A549 treated with DMSO at 1 μM for 4 hours (cell line): ENCODE measurements at places on chromosomes 3 and 15. TPM values are rescaled to one million over a fixed set of nuclear protein-coding genes. Genes with fewer than 3 reads are reported as not detected.

The ZNF710 gene
- 14.2 to 18.1 TPM (median 16.9 TPM) in 5 replicates for total RNA-seq

The CORO2B gene
- total RNA-seq: 2.9 to 4.0 TPM (median 3.7 TPM) in 5 replicates

The PP2D1 gene
- not detected in 5 replicates for total RNA-seq

The ST3GAL6 gene
- 0.69 to 0.82 TPM (median 0.71 TPM) in 5 replicates for total RNA-seq

The ZCWPW2 gene
- total RNA-seq: 0.08 to 0.15 TPM in 2 of 5 replicates, not detected in the others

The ITIH1 gene
- total RNA-seq: not detected in 5 replicates

The RETNLB gene
- not detected in 5 replicates for total RNA-seq

The MORC1 gene
- not detected in 5 replicates for total RNA-seq

The ACKR2 gene
- 0.07 TPM in 1 of 5 replicates, not detected in the others for total RNA-seq

The PRICKLE2 gene
- total RNA-seq: 2.4 to 2.8 TPM (median 2.7 TPM) in 5 replicates

The BRK1 gene
- 169 to 184 TPM (median 179 TPM) in 5 replicates for total RNA-seq

The CSPG4 gene
- total RNA-seq: 0.08 to 0.13 TPM (median 0.11 TPM) in 5 replicates

The TMEM108 gene
- not detected in 5 replicates for total RNA-seq

The C3orf70 gene
- 0.01 to 0.03 TPM (median 0.02 TPM) in 3 of 5 replicates, not detected in the others for total RNA-seq

The CLDN1 gene
- 28.6 to 35.6 TPM (median 30.3 TPM) in 5 replicates for total RNA-seq

The CAV3 gene
- not detected in 5 replicates for total RNA-seq

The MYRIP gene
- total RNA-seq: not detected in 5 replicates

The GXYLT2 gene
- total RNA-seq: 1.2 to 2.2 TPM (median 1.7 TPM) in 5 replicates

The NOP10 gene
- 543 to 591 TPM (median 551 TPM) in 5 replicates for total RNA-seq

The CPLX3 gene
- total RNA-seq: 0.06 TPM in 1 of 5 replicates, not detected in the others

The THSD4 gene
- total RNA-seq: 18.0 to 26.1 TPM (median 22.0 TPM) in 5 replicates

The LRRC31 gene
- total RNA-seq: 0.05 TPM in 1 of 5 replicates, not detected in the others

The SACM1L gene
- total RNA-seq: 13.5 to 19.8 TPM (median 18.1 TPM) in 5 replicates

The CCDC54 gene
- not detected in 5 replicates for total RNA-seq

The TRH gene
- not detected in 5 replicates for total RNA-seq

The ACOX2 gene
- 7.8 to 11.7 TPM (median 10.8 TPM) in 5 replicates for total RNA-seq

The FEZF2 gene
- not detected in 5 replicates for total RNA-seq

The SCN11A gene
- total RNA-seq: 0.01 TPM in 1 of 5 replicates, not detected in the others

The CILP gene
- 0.05 to 0.08 TPM (median 0.08 TPM) in 5 replicates for total RNA-seq

The KLF15 gene
- 0.06 to 0.08 TPM (median 0.08 TPM) in 5 replicates for total RNA-seq

The UBA7 gene
- total RNA-seq: 0.45 to 0.74 TPM (median 0.48 TPM) in 5 replicates

The P2RY13 gene
- total RNA-seq: not detected in 5 replicates

The CSK gene
- total RNA-seq: 58.1 to 74.9 TPM (median 63.9 TPM) in 5 replicates

The NR2E3 gene
- 0.13 to 0.36 TPM (median 0.18 TPM) in 5 replicates for total RNA-seq

The UBAP1L gene
- total RNA-seq: 0.52 to 1.4 TPM (median 0.91 TPM) in 5 replicates

The TMCO5A gene
- not detected in 5 replicates for total RNA-seq

The U2SURP gene
- 75.5 to 106 TPM (median 94.9 TPM) in 5 replicates for total RNA-seq

The DLL4 gene
- 0.40 to 0.63 TPM (median 0.51 TPM) in 5 replicates for total RNA-seq

The EIF4E3 gene
- 2.6 to 4.2 TPM (median 3.7 TPM) in 5 replicates for total RNA-seq

The FOXB1 gene
- not detected in 5 replicates for total RNA-seq

The C3orf20 gene
- 0.03 TPM in 2 of 5 replicates, not detected in the others for total RNA-seq

The GOLGA6L4 gene
- 0.28 to 1.4 TPM (median 1.1 TPM) in 5 replicates for total RNA-seq

The PAQR5 gene
- total RNA-seq: 79.0 to 125 TPM (median 119 TPM) in 5 replicates

The PHLDB2 gene
- total RNA-seq: 17.2 to 32.4 TPM (median 26.6 TPM) in 5 replicates

The C3orf62 gene
- total RNA-seq: 1.8 to 2.5 TPM (median 2.0 TPM) in 5 replicates

The SCAANT1 gene
- 0.79 TPM in 1 of 5 replicates, not detected in the others for total RNA-seq

The SYNPR gene
- not detected in 5 replicates for total RNA-seq

The NSMCE3 gene
- total RNA-seq: 14.8 to 17.3 TPM (median 15.3 TPM) in 5 replicates

The DCLK3 gene
- not detected in 5 replicates for total RNA-seq
